ENCODE measurements at places on chromosomes 6 and 20. TPM values are rescaled to one million over a fixed set of nuclear protein-coding genes. Genes with fewer than 3 reads are reported as not detected.
A peak's percentile ranks its signal among the peaks of the same experiment; 100 is the strongest.

- DNase-seq, result no peak
Measured at GRCh38 chr6:15961635-15962448, 167.0 kb upstream of the MYLIP start.

COL9A3 gene
- total RNA-seq, result 0.17 TPM

AIF1 gene
- total RNA-seq, result not detected

TNFRSF21 gene
- total RNA-seq, result 41.3 TPM

MMP24 gene
- total RNA-seq, result 1.7 TPM

DNA sequence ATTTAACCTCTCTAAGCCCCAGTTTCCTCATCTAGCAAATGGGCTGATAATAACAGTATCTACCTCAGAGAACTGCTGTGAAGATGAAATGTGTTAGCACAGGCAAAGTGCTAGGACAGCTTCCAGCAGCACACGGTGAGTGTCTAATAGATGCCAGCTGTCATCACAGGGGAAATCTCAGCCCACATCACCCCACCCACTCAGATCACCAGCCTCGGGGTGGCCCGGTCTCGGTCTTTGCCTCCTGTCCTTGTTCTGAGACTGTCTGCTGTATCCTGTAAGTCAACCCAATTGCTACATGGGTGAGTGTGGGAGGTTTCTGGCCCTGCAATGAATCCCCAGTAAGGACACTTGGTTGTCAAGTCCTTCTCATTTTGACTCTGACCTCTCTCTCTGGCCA is 99.5 kb upstream of the ZNFX1 start:
- no peak for DNase-seq

SLC22A1 gene
- total RNA-seq, result not detected

- DNase-seq, result no peak
Measured at GRCh38 chr6:40714576-40715564, 127.7 kb upstream of the LRFN2 start.

DNA sequence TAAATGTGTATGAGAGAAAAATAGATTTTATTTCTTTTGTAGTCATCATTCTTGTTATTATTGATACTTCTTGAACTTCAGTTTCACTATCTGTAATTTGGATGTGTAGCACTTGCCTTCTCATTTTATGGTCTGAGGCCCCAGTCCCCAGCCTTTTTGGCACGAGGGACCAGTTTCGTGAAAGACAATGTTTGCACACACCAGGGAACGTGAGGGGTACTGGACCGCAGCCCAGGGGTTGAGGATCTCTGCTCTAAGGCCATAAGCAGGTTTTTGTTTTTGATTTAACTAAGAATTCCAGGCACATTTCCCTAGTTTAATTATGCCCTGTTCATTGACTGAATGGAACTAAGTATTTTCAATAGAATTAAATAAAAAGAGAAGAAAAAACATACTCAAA is 261.5 kb downstream of the BMP2 start:
- DNase-seq, result no peak

DNA sequence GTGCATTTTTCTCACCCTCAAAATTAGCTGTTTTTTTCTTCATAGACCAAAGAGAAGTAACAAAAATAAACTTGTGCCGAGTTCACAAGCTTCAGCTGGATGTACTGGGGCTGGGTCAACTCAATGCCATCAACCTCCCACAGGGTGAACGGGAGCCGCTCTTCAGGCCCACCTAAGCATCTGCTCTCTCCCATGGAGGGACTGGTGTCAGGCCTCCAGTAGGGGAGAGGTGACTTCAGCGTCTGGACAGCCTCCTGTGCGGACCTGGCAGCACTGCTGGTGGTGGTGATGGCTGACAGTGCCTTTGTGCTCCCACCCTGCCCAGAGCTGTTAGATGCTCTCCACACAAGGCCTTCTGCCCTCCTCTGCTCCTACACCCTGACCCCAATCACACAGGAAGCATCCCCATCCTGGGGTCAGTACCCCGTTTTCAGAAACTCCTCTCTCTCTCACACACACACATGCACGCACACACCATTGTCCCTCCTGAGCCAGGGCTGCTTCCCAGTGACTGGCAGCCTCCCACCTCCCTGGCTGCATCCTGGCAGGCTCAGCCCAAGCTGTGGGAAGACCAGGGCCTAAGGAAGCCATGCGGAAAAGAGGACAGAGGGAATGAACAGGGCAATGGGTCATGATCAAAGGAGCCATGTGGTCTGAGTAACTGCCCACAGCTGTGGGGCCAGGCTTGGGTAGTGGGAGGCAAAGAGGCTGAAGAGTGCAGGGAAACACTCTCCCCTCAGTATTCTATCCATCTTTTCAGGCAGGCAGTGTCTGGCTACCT is 17.7 kb downstream of the CST8 start:
- no peak for DNase-seq

DNA sequence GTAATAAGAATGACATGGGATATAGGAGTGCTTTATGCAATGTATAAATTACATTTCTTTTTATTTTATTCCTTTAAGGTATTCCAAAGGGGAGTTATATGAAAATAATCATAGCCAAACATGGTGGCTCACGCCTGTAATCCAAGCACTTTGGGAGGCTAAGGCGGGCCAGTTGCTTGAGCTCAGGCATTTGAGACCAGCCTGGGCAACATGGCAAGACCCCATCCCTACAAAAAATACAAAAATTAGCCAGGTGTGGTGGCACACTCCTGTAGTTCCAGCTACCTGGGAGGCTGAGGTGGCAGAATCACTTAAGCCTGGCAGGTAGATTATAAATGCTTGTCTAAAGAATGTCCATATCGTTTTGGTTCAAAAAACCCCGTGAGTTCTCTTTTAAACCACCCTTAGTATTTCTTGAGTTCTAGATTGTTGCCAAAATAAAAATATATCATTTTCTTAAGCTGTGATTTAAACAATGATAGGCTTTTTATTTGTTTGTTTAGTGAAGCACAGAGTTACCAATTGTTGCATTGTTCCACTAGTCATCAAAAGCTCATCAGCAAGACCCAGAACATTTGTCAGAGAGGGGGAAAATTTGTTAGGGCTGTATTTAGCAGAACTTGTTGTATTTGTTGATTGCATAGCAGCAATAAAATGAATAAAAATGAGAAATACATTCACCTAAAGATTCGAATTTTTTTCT is 146.2 kb downstream of the KHDC1L start:
- no peak for DNase-seq

DNA sequence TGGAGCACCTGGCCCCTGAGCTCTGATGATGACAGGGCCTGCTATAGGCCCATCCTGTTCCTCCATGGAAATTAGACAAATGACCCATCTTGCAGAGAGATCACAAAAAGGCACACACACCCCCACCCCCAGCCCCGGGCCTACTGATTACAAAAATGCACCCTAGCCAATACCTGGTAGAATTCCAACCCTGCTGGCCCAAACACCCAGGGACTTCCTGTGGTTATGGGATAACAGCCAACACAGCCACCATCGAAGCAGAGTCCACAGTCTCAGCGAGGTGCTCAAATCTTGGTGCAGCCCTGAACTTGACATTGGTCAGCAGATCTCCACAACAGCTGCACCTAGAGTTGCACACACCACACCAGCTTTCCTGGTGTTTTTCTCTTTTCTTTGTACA is 17.0 kb downstream of the NCR2 start:
- peak; percentile 24 for DNase-seq

DEFB118 gene
- total RNA-seq, result not detected

- DNase-seq, result peak; percentile 30
Measured at GRCh38 chr6:121711472-121711871, 276.0 kb downstream of the GJA1 start.

DNA sequence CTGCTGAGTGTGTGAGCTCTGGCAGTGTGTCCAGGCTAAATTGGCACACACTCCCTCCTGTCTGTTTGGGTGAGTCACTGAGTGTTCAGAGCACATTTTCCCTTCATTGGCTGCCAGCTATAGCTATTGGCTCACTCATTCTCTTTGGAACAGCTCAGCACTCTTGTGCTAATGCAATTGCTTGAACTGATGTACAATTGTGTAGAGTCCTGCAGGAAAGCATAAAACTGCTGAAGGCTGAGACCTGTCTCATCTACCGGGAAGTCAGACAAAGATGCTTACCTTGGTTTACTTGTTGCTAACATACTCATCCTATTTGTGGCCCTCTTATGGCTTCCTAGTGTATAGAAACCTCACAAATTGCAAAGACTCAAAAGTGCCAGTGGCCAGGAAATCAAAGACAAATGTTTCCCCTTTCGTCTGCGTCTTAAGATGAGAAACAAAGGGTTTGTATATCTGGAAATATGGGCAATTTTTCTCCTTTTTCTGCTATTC is 351.0 kb downstream of the BCKDHB start:
- peak; percentile 95 for DNase-seq

GRCh38 chr6:147081076-147081609 is 123.1 kb upstream of the STXBP5 start:
- DNase-seq, result no peak

DNA sequence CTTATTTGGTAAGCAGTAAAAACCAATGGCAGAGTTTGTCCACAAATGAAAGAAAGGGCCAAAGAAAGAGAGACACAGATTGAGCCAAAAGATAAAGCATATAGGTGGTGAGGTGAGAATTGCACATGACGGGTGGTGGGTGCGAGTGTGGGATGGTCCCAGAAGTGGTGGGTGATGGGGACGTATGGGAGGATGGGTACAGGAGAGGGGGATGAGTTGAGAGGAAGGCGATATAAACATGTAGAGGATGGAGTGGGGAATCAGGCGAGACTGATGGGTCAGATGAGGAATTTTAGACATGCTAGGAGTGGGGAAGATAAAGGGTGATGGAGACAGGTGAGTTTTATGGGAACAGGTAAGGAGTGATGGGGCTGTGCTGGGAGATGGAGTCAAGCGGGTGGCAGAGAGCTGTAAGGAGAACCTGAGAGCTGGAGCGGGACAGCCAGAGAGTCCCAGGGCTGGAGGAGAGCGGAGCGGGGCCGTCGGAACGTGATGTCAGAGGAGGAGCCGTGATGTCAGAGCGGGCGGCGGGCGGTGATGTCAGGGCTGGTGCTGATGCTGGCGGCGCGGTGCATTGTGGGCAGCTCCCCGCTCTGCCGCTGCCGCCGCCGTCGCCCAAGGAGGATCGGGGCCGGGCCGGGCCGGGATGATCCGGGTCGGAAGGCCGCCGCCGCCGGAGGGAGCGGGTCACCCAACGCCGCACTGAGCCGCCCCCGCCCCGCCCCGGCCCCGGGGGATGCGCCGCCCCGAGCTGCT is at the start of gene TTBK1:
Gene TTBK1, plus strand, starts transcription at position 574 of the 756 bp plus-strand sequence. CDS start 3,180 bp downstream, outside the sequence.
- DNase-seq, result no peak

DNA sequence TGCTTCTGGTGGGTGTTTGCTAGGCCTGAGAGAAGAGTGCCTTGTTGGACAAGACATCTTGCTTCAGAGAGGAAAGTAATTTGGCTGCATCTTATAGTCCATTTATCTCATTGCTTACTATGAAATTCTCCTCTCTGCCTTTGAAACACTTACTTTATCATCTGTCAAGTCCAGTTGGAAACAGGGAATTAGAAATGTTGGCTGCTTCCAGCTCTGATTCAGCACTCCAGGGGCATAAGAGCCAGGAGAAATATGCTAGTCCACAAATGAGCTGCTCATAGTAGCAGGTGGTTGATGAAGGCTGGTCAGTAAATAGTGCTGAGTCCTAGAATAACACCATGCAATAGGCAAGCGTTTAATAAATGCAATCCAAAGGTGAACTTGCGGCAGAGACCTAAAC is 227.1 kb downstream of the SLC35F1 start:
- no peak for DNase-seq

DNA sequence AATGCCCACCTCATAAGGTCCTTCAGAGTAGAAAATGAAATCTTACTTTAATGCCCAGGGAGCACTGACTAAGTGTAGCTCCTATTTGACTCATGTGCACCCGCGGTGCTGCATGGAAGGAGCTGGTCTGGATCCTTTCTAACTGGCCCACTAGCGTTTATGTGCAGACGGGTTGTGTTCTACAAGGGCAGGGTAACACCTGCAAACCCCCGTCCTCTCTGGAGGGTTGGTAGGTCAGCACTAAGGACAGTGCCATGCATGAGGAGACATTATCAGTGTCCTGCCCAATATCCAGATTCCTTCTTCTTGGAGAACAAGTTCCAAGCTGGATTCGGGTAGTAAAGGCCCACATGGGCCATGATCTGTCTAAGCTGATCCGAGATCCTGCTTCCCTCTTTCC is 140.3 kb downstream of the ANKRD60 start:
- DNase-seq, result no peak

- peak; percentile 48 for DNase-seq
Measured at GRCh38 chr20:41734506-41734945, 116.3 kb upstream of the CHD6 start.

DNA sequence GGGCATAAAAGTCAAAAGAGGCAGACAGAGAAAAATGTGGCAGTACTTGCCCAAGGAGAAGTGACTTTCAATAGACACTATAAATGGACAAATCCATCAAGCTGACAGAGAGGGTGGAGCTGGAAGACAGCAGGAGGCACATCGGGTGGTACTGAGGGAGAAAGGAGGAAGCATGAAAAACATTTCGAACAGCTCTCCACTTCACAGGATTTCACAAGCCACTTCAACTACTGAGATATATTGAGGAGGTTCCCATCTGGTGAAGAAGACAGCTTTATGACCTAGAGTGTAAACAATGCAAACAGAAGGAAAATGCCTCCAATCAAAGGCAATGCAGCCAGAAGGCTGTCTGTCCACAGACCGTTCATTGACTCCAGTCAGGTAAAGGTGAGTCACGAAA is 259.4 kb upstream of the ECI2 start:
- DNase-seq, result no peak

DNA sequence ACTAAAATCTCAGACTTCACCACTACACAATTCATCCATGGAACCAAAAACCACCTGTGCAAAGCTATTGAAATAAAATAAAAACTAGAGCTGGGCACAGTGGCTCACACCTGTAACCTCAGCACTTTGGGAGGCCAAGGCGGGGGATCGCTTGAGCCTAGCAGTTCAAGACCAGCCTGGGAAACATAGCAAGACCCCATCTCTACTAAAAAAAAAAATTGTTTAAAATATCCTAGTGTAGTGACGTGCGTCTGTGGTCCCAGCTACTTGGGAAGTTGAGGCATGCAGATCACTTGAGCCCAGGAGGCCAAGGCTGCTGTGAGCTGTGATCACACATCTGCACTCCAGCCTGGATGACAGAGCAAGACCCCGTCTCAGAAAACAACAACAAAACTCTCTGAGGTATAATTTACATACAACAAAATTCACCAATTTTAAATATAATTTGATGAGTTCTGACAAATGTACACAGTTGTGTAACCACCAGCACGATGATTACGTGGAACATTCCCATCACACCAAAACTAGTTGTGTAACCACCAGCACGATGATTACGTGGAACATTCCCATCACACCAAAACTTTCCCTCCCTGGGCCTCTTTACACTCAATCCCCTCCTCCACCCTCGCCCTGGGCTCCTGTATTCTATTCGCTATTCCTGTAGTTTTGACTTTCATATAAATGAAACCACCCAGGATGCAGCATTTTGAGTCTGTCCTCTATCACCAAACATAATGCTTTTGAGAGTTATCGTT is 107.5 kb downstream of the TAF4 start:
- no peak for DNase-seq

DNA sequence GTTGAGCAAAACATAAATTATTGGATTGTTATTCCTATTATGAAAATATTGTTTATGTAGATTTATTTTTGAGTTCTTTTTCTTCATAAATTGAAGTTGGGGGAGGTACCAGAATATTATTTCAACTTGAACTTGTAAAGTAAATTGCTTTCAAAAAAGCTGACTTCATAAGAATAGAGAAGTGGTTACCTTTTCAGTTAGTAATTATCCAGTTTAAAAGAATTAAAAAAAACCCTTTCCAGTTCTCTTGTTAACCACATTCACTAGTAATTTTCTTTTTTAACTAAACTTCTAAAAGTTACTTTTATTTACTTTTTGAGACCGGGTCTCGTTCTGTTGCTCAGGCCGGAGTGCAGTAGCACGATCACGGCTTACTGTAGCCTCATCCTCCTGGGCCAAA is 124.3 kb downstream of the CDKAL1 start:
- no peak for DNase-seq

- DNase-seq, result no peak
Measured at GRCh38 chr20:3222635-3223600, 13.6 kb downstream of the ITPA start.

Measured in M059J (cell line).